ENCODE measurements at places on chromosomes 2 and 18.

DNA sequence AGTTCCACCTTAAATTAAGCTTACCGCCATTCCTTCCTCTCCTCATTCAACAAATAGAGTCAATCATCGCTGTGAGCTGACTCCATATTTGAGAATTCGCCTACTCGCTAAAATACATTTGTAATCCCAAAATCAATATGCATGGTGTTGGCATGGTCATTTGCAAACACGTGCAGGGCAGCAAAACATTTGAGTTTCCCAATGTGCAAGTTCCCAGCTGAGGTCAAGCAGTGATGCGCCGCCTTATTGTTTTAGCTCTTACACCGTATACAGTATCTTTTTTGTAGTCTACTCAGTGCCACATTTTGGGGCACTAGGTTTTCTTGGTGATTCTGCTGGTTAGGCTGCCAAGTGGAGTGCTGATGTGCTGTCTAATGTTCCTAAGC lies 73.3 kb upstream of the MGAT4A start:
- DNase-seq: no peak

- no peak for DNase-seq
Observed at GRCh38 chr2:15561574-15562344, 625 bp upstream of the NBAS start.

GRCh38 chr2:203681978-203682377 lies 24.5 kb upstream of the CD28 start:
- no peak for DNase-seq

DNA sequence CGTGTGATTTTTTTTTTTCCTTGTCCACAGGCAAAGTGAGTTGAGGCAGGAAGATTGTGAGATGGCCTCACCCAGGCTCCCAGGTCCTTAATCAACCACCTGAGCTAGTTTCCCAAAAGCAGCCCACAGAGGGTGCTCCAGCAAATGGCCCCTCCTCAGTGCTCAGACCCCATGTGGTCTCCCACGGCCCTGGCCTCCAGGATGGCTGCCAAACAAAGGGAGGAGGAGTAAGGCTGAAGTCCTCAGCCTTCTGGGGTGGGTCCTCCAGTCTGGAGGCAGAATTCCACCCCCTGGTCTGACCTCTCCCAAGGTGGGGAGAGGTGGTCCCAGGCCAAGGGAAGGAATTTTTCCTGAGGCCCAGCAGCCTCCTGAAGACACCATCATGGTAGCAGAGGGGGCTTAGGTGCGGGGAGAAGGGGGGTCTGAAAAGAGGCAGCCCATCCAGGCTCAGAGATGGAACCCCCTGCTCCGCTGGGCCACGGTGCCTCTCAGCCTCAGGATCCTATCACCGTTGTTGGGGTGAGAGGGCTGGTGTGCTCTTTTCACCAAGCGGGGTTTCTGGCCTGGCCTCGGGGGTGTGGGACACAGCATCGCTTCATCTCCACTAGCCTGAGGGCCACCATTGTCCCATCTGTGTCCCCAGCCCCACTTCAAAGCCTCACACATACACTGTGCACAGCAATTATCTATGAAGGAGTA lies 2.3 kb downstream of the NGEF start:
- DNase-seq: no peak

DNA sequence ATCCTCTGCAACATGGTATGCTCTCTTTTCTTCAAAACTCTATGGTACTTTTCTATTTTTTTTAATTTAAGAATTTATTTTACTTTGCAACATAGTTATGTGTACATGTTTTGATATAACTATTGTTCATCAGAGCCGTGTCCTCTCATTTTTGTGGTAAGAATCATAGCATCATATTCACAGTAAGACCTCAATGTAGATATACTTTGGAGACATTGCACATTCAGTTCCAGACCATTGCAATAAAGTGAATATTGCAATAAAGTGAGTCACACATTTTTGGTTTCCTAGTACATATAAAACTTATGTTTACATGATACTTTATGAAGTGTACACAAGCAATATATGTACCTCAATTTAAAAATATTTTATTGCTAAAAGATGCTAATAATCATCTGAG lies 22.7 kb upstream of the LINC00305 start:
- DNase-seq: no peak

- DNase-seq: no peak
Observed at GRCh38 chr2:241313543-241314095, 1.9 kb downstream of the HDLBP start.

DNA sequence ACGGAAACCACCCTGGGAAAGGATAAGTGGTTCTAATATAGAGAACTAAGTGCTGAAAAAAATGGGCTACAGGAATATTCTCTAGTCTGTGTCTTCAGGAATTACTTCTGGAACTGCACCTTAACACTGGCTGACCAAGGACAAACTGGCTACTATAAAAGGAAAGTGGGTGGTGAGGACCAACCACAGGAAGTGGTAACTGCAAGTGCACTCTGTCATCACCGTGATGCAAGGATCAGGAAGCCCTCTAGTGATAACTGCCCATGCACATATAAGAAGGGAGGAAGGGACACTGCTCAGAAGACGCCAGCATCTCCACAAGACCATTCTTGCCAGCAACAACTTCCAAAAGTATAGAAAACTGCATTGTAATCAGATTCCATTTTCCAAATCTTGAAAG lies 424.4 kb upstream of the RGPD4 start:
- DNase-seq: no peak

GRCh38 chr2:83517727-83518368 lies 941.2 kb downstream of the SUCLG1 start:
- DNase-seq: no peak

DNA sequence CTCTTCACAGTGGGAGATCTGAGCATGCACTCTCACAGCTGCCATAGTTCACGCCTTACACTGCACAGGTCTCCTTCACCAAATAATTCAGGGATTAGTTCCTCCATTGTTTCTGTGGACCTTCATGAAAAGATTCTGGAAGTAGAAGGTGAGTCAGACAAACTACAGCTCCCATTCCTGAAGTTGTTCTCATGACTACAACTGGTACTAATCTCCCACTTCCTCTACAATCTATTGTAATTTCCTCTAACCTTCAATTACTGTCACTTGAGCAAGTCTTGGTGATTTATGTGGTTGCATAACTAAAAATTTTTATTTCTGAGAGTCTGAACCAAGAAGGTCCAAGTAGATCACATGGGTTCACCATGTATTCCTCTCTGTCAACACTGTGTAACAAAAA lies 128.7 kb downstream of the XIRP2 start:
- no peak for DNase-seq

DNA sequence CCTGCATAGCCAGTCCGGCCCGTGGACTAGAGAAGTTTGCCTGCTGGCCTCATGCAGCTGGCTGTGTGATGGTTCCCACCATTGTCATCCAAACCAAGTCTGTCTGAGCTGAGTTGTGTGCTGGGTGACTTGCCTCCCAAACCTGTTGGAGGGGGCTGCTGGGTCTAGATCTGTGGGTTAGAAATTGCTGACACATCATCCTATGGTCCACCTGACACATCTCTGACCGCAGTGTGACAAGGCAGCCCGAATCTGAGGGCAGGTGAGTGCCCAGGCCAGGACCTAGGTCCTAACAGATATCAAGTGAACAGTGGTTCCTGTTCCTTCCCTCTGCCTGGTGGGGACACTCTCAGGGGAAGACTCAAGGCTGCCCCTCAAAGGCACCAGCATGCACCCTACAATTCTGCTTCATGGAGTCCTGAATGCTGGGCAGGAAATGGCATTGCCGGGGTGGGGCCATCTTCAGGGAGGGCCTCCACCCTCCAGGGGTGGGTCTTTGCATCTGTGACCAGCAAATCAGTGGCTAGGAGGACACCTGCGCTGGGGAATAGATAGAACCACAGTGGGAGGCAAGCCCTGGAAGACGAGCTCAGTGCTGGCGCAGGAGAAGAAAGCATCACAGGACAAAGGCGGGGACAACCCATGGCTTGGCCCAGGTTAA lies 117.9 kb upstream of the ID2 start:
- DNase-seq: no peak

DNA sequence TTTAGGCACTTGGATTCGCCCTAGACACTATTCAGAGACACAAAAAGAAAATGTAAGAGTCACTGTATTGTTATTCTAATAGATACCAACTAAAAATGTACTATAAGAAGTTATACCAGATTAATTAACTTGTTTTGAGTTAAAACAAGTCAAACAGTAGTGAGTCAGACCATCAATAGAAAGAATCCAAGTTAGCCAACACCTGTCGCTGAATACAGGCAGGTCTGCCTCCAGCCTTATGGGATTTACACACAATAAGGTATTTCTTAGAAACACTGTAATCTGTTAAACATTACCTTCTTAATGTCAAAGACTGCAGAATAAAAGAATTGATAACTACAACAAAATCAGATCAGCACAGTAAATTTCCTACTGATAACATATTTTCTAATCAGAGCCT lies 181.4 kb downstream of the DYM start:
- DNase-seq: no peak

DNA sequence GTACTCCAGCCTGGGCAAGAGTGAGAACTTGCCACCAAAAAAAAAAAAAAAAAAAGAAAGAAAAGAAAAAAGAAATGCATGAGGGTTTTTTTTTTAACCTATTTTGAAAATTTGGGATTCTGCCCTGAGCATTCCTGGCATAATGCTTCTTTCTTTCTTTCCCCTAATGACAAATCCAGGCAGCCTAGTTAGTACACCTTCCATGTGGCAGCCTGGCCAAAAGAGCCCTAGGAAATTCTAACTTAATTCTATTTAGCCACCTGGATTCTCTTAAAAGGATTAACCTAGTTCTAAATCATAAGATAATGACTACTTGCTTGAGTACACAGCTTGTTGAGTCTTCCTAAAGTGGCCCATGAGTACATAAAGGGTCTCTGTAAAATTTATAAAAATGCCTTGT lies 160.1 kb downstream of the THADA start:
- no peak for DNase-seq

GRCh38 chr18:60122339-60122738 lies 222.5 kb downstream of the PMAIP1 start:
- no peak for DNase-seq

GRCh38 chr2:207039225-207039624 lies 99.9 kb downstream of the CPO start:
- no peak for DNase-seq

GRCh38 chr2:212882626-212883025 lies 268.8 kb downstream of the IKZF2 start:
- DNase-seq: no peak
